ENCODE measurements at places on chromosomes 13 and 19. TPM values are rescaled to one million over a fixed set of nuclear protein-coding genes. Genes with fewer than 3 reads are reported as not detected.

- no peaks in the 10 kb centered on the region for H3K4me1 ChIP-seq
- H3K4me3 ChIP-seq = no peak overlapping the region
- no peak overlapping the region for H3K27ac ChIP-seq
These were observed 25.2 kb upstream of the ATP11A start for GRCh38 chr13:112664501-112665203.

The NANOS2 gene
- not detected for total RNA-seq

The CNMD gene
- not detected for total RNA-seq

GRCh38 chr13:100534147-100534843 is 54.3 kb downstream of the GGACT start:
- H3K27ac ChIP-seq = no peak overlapping the region
- H3K36me3 ChIP-seq = no peaks in the 10 kb centered on the region
- no peaks in the 10 kb centered on the region for H3K4me1 ChIP-seq
- no peak overlapping the region for H3K4me3 ChIP-seq
- DNase-seq = no peak
- H3K27me3 ChIP-seq = no peaks in the 10 kb centered on the region

- no peaks in the 10 kb centered on the region for H3K36me3 ChIP-seq
- peaks cover 12% of the 10 kb centered on the region for H3K4me1 ChIP-seq
- no peaks in the 10 kb centered on the region for H3K27me3 ChIP-seq
- no peak overlapping the region for H3K4me3 ChIP-seq
- H3K27ac ChIP-seq = no peak overlapping the region
These were observed 58.0 kb downstream of the ABCC4 start for GRCh38 chr13:95243207-95243606.

- no peak overlapping the region for H3K27ac ChIP-seq
- H3K4me1 ChIP-seq = no peaks in the 10 kb centered on the region
- H3K36me3 ChIP-seq = no peaks in the 10 kb centered on the region
- peaks cover 27% of the 10 kb centered on the region for H3K27me3 ChIP-seq
These were observed 247.3 kb upstream of the SOX21 start for GRCh38 chr13:94959626-94960025.

The WDR88 gene
- total RNA-seq = not detected

The ZNF490 gene
- total RNA-seq = 6.3 TPM

GRCh38 chr13:113534236-113534860 is 43.8 kb upstream of the DCUN1D2 start:
- H3K27me3 ChIP-seq = no peaks in the 10 kb centered on the region
- no peaks in the 10 kb centered on the region for H3K4me1 ChIP-seq
- no peak overlapping the region for H3K27ac ChIP-seq
- peaks cover 4% of the 10 kb centered on the region for H3K36me3 ChIP-seq
- no peak for DNase-seq

GRCh38 chr13:64718116-64718515 is 2512.0 kb downstream of the PCDH9 start:
- no peaks in the 10 kb centered on the region for H3K36me3 ChIP-seq
- DNase-seq = no peak
- no peaks in the 10 kb centered on the region for H3K27me3 ChIP-seq
- H3K4me1 ChIP-seq = peaks cover 8% of the 10 kb centered on the region
- no peak overlapping the region for H3K27ac ChIP-seq
- no peak overlapping the region for H3K4me3 ChIP-seq

DNA sequence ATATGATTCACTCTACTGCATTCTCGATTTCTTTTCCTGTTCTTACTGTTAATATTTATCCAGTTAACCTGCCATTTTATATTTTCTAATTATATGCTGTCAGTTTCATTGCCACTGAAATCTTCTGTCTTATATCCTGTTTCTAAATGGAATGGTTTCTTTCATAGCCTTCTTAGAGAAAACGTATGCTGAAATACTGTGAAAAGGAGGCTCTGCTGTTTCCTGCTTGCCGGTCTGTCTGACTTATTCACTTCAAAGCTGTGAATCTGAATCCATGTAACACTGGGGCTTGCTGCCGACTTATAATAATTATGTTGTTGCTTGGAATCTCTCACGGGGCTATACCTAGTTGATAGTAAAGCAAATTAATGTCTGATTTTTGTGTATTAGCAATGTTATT is 80.0 kb downstream of the GPR12 start:
- H3K27ac ChIP-seq = no peak overlapping the region
- peaks cover 5% of the 10 kb centered on the region for H3K4me1 ChIP-seq
- H3K36me3 ChIP-seq = peaks cover 12% of the 10 kb centered on the region
- no peak overlapping the region for H3K4me3 ChIP-seq
- H3K27me3 ChIP-seq = no peaks in the 10 kb centered on the region

- H3K4me3 ChIP-seq = no peak overlapping the region
- H3K36me3 ChIP-seq = no peaks in the 10 kb centered on the region
- no peak overlapping the region for H3K27ac ChIP-seq
- peaks cover 16% of the 10 kb centered on the region for H3K4me1 ChIP-seq
- DNase-seq = no peak
These were observed 20.2 kb upstream of the DGKH start for GRCh38 chr13:42028113-42028799.

Measured in endothelial cell of umbilical vein (primary cell).